B cell (primary cell): ENCODE measurements at places on chromosomes 5 and 9. TPM values are rescaled to one million over a fixed set of nuclear protein-coding genes. Genes with fewer than 3 reads are reported as not detected.

- H3K36me3 ChIP-seq, result no peaks in the 10 kb centered on the region
- H3K4me1 ChIP-seq, result no peaks in the 10 kb centered on the region
- no peak overlapping the region for H3K4me3 ChIP-seq
- DNase-seq, result no peak
- no peak overlapping the region for H3K27ac ChIP-seq
Measured at GRCh38 chr5:26054594-26054993, 983.8 kb downstream of the CDH9 start.

DNA sequence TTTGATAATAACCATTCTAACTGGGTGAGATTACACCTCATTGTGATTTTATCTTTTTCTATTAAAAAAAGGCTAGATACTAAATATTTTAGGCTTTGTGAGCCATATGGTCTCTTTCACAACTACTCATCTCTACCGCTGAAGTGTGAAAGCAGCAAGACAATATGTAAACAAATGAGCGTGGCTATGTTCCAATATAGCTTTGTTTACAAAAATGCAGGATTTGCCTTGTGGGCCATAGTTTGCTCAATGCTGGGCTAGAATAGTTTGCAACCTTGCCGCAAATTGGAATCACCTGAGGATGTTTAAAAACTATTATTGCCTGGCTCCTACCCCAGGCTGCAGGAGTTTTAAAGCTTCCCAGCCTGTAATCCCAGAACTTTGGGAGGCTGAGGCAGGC, 10.2 kb upstream of the GPR150 start:
- no peak for DNase-seq
- H3K4me1 ChIP-seq, result no peaks in the 10 kb centered on the region
- no peaks in the 10 kb centered on the region for H3K36me3 ChIP-seq
- no peak overlapping the region for H3K4me3 ChIP-seq
- H3K27ac ChIP-seq, result no peak overlapping the region
- no peaks in the 10 kb centered on the region for H3K27me3 ChIP-seq

DNA sequence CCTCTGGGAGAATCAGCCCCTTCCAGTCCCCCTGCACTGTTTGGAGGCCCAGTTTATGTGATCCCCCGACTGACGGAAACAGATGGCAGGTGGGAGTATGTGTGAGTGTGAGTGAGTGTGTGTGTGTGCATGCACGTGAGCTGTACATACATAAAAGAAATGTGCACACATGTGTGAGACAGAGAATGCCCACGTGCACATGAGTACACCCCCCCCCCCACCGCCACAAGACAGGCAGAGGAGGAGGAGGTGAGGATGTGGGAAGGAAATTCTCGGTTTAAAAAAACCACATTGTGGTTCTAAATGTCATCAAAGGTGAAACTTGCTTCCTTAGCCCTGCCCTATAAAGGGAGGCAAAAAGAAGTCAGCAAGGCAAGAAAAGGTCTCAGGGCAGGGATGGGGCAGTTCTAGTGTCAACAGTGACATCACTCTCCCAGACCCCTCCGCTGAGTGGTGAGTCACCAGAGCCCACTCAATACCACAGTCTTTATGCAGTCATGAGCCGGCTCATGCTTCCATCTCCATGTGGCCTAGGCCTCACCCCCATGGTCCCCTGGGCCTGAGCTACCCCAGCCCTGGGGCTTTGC, 79.2 kb upstream of the HSPA9 start:
- H3K27me3 ChIP-seq, result peaks cover 72% of the 10 kb centered on the region
- H3K36me3 ChIP-seq, result no peaks in the 10 kb centered on the region
- H3K27ac ChIP-seq, result no peak overlapping the region
- no peak overlapping the region for H3K4me3 ChIP-seq

DNA sequence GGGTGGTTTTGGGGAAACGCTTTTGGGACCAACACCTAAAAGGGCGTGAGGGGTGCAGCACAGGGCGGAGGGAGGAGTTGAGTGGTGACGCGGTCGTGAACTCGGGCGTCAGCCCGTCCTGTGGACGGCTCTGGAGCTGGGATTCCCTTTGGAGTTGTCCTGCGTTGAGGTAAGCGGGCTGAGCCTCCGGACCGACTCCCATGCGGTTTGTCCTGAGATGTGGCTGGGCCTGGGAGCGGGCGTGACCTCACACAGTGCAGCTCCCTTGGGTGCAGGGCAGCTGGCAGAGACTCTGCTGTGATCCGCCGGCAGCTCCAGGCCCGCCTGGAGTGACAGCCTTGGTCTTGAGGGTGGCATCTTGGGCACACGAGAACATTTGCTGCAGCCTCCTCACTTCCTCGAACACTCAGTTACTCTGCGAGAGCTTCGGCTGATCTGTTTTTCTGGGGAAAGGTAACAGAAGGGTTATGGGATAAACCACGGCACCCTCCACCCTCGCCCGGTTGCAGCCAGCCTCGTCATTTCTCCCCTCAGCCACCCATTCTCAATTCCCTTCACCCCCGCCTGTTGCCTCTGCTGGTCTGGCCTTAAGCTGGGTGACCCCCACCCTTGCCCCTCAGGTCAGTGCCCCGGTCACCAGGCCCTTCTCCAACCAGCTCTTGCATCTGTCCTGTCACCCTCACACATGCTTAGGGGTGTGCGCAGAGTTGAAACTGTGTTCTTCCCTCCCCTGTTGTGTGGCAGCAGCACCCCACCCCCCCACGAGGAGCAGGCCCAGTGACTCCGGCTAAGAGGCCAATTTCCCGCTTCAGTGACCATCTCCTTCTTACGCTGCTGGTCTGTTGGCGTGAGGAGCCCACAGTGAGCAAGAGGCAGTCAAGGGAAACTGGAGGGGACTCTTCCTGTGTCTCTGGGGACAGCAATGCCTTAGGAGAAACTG, 94.2 kb upstream of the COL5A1 start:
- H3K27me3 ChIP-seq, result no peaks in the 10 kb centered on the region
- DNase-seq, result no peak
- no peaks in the 10 kb centered on the region for H3K36me3 ChIP-seq
- H3K4me3 ChIP-seq, result no peak overlapping the region
- no peaks in the 10 kb centered on the region for H3K4me1 ChIP-seq

DNA sequence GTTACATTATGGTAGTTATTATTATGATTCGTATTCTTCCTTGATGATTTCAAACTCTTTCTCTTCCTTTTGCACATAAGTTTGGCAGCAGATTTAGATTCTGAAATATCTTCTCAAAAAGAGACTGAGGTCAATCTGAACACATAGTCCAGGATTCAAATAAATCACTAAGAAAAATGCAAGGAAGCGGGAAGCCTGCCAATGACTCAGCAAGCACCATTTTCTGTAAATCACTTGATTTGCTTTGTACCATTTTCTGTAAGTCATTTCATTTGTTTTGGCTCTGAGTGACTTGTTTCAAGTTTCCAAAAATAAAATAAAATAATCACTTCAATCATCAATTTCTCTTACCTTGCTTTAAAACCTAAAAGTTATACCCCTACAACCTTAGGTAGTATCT, 24.6 kb upstream of the GLIS3 start:
- no peaks in the 10 kb centered on the region for H3K4me1 ChIP-seq
- no peak for DNase-seq
- H3K27me3 ChIP-seq, result no peaks in the 10 kb centered on the region
- H3K36me3 ChIP-seq, result no peaks in the 10 kb centered on the region
- H3K27ac ChIP-seq, result no peak overlapping the region

DNA sequence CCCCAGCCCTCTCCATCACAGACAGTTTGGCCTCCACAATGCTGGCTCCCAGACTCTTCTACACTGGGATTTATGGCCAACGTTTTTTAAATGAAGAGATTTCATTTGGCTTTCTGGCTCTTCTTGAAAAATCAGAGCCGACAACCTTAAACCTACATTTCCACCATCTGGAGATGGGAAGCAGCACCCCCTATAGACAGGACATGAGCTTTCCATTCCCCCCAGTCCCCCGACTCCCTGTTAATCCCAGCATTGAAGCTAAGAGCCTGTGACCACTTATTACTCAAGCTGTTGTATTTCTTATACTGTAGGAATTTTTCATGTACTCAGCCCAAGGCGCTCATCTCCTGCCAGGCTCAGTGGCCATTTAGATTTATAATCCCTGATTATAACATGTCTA, 34.0 kb upstream of the AFAP1L1 start:
- H3K27ac ChIP-seq, result no peak overlapping the region
- DNase-seq, result no peak
- H3K4me1 ChIP-seq, result peaks cover 10% of the 10 kb centered on the region
- H3K4me3 ChIP-seq, result no peak overlapping the region
- H3K27me3 ChIP-seq, result no peaks in the 10 kb centered on the region

- no peak overlapping the region for H3K4me3 ChIP-seq
- H3K36me3 ChIP-seq, result no peaks in the 10 kb centered on the region
- no peak for DNase-seq
- no peaks in the 10 kb centered on the region for H3K27me3 ChIP-seq
- peaks cover 16% of the 10 kb centered on the region for H3K4me1 ChIP-seq
- H3K27ac ChIP-seq, result no peak overlapping the region
Measured at GRCh38 chr9:91182429-91183225, 179.1 kb downstream of the AUH start.

DNA sequence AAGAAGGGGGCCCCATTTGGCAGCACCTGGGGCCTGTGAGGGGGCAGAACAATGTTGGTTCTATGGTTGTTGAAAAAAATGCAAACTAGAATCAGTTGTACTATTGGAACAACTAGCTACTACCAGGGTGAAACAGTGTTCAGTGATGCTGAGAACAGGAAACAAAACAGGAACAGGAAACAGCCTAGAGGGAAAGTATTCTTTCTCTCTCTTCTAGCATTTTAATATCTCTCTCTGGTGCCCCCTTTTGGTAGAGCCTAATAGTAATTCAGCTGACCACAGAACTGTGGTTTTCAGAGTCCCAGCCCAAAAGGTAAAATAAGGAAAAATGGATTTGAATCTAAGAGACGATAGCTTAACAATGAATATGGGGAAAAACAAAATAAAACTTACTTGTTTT, 138.0 kb upstream of the KCNN2 start:
- H3K27ac ChIP-seq, result no peak overlapping the region
- no peak for DNase-seq
- no peaks in the 10 kb centered on the region for H3K4me1 ChIP-seq
- no peak overlapping the region for H3K4me3 ChIP-seq

- peak; percentile 48 for DNase-seq
- peak overlapping the region; percentile 85 for H3K4me3 ChIP-seq
- peak overlapping the region; percentile 99 for H3K27ac ChIP-seq
Measured at GRCh38 chr9:35659340-35659739, 1.2 kb downstream of the CCDC107 start.

- no peaks in the 10 kb centered on the region for H3K4me1 ChIP-seq
- H3K27me3 ChIP-seq, result no peaks in the 10 kb centered on the region
- no peaks in the 10 kb centered on the region for H3K36me3 ChIP-seq
- DNase-seq, result no peak
- no peak overlapping the region for H3K27ac ChIP-seq
Measured at GRCh38 chr9:125919565-125919964, 172.4 kb downstream of the PBX3 start.

GRCh38 chr5:91129748-91130147, 253.4 kb downstream of the ARRDC3 start:
- H3K4me3 ChIP-seq, result no peak overlapping the region
- H3K27ac ChIP-seq, result no peak overlapping the region
- H3K27me3 ChIP-seq, result no peaks in the 10 kb centered on the region
- no peaks in the 10 kb centered on the region for H3K36me3 ChIP-seq
- no peak for DNase-seq

- peaks cover 2% of the 10 kb centered on the region for H3K36me3 ChIP-seq
- no peak overlapping the region for H3K4me3 ChIP-seq
- DNase-seq, result no peak
- H3K27me3 ChIP-seq, result no peaks in the 10 kb centered on the region
Measured at GRCh38 chr9:89481538-89481915, 16.4 kb downstream of the SEMA4D start.

DNA sequence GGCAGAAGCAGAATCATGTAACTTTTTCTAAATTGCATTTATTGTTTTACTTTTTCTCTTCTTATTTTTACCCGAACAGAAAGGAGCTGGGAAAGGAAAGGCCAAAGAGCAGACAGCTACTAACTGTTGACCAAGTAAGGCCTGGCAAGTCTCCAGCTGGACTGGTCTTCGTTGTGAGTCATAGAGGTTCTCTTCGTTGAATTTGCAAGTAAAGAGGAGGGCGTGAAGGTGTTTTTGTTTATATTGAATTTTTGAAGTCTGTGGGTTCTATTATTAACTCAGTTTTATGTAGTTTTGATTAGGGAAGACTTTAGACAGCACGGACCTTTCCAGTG, 416.5 kb upstream of the CCNH start:
- no peaks in the 10 kb centered on the region for H3K4me1 ChIP-seq
- no peak overlapping the region for H3K27ac ChIP-seq
- H3K4me3 ChIP-seq, result no peak overlapping the region
- H3K27me3 ChIP-seq, result no peaks in the 10 kb centered on the region
- no peak for DNase-seq
- no peaks in the 10 kb centered on the region for H3K36me3 ChIP-seq

- H3K4me3 ChIP-seq, result no peak overlapping the region
- DNase-seq, result no peak
- H3K36me3 ChIP-seq, result no peaks in the 10 kb centered on the region
- no peak overlapping the region for H3K27ac ChIP-seq
Measured at GRCh38 chr5:166916021-166916420, 1375.4 kb upstream of the WWC1 start.

- no peaks in the 10 kb centered on the region for H3K27me3 ChIP-seq
- H3K4me1 ChIP-seq, result no peaks in the 10 kb centered on the region
- no peak overlapping the region for H3K27ac ChIP-seq
- H3K4me3 ChIP-seq, result no peak overlapping the region
- no peaks in the 10 kb centered on the region for H3K36me3 ChIP-seq
Measured at GRCh38 chr5:147635882-147636728, 126.2 kb upstream of the DPYSL3 start.

DNA sequence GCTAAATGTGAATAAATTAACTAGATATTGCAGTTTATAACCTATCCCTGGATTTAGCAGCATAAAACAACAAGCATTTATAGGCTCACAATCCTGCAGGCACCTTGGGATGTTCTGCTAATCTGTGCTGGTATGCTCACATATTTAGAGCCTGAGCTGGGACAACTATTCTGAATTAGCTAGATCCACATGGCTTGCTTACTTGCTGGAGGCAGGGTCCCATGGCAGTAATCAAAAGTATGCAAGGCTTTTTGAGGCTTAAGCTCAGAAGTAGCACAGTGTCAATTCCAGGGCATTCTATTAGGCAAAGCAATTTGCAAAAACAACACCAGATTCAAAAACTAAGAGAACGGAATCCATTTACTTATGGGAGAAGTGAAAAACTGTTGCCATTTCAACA, 745.0 kb upstream of the ACO1 start:
- no peaks in the 10 kb centered on the region for H3K4me1 ChIP-seq
- no peak overlapping the region for H3K4me3 ChIP-seq
- no peaks in the 10 kb centered on the region for H3K36me3 ChIP-seq
- DNase-seq, result no peak

The CFAP77 gene
- total RNA-seq, result not detected in 2 replicates

The TCF7 gene
- 58.8 and 61.1 TPM in 2 replicates for total RNA-seq

The NMUR2 gene
- total RNA-seq, result not detected in 2 replicates

The KCNV2 gene
- total RNA-seq, result not detected in 2 replicates

The SPATA31C1 gene
- not detected in 2 replicates for total RNA-seq

The PCDHA4 gene
- total RNA-seq, result not detected in 2 replicates

The SLC36A2 gene
- not detected in 2 replicates for total RNA-seq

The RLN2 gene
- 1.0 and 3.5 TPM in 2 replicates for total RNA-seq

The CCDC107 gene
- total RNA-seq, result 33.8 and 41.6 TPM in 2 replicates

The ENTPD2 gene
- total RNA-seq, result not detected in 2 replicates
